ENCODE measurements at places on chromosomes 16 and 17.
A peak's percentile ranks its signal among the peaks of the same experiment; 100 is the strongest.

- DNase-seq: peak; percentile 94
Measured at GRCh38 chr17:81512562-81513371, at the start of gene ACTG1. Gene ACTG1 (minus strand): TSS chr17:81512799. CDS start chr17:81512354, 445 bp downstream.

GRCh38 chr16:53541326-53541725 lies 38.3 kb upstream of the AKTIP start:
- DNase-seq: no peak

GRCh38 chr17:50832267-50832863 lies 3.0 kb upstream of the WFIKKN2 start:
- no peak for DNase-seq

DNA sequence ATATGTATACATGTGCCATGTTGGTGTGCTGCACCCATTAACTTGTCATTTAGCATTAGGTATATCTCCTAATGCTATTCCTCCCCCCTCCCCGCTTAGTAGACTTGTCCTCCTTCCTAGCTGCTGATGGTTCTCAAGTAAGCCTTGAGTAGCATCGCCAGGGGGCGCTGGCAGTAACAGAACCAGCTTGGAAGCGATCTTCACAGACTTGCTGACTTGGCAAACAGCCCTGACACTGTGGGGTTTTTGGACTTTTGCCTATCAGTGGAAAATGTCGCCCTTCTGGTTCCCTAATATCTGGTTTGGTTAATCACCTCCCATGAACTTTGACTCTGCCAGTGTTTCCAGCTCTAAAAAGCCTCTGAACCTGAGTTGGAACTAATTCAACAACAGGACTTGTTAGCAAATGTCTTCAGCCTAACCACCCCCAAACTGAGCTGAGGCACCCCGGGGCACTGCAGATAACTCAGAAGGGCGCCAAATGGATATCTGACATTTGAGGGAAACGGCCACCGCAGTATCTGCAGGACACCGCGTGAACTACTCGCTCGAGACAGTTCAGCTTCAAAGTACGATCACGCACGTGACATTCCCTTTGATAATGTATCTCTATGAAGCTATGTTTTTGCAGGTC lies 15.4 kb upstream of the SPATA32 start:
- DNase-seq: peak; percentile 86

DNA sequence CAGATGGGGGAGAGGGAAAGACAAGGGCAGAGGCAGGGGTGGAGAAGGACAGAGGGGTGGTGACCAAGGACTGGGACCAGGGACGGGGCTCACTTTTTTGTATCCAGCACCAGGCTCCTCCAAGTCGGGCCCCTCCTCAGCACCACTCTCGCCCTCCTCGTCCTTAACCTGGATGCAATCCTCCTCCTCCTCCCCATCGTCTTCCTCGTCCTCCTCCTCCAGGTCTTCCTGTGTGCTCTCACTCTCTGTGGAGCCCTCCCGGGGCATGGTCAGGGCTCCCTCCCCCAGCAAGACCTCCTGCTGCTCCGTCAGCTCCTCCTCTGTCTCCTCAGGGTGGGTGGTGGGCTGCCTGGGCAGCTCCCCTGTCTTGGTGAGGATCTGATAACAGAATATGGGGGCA lies 16.8 kb downstream of the G6PC3 start:
- no peak for DNase-seq

- DNase-seq: no peak
Measured at GRCh38 chr16:8569650-8570346, 20.5 kb downstream of the TMEM114 start.

DNA sequence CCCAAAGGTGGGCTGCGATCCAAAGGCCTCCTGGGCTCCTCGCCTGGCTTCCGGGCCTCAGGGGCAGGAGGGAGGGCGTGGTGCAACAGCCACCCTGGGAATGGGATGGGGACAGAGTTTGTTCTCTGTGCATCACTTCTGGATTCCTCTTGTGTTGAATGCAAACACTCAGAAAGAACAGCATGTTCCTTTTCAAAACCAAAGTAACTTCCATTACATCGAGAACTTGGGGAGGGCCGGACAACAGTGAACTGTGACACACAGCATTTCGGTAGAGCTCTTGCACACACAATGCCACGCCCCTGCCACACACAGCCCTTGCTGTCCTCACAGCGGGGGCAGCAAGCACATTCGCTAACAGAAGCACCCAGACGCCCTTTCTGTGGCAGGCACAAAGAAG lies 36.1 kb upstream of the FASN start:
- DNase-seq: no peak

GRCh38 chr16:24736758-24737157 lies 7.3 kb downstream of the TNRC6A start:
- no peak for DNase-seq

GRCh38 chr17:45325810-45326209 lies 9.0 kb upstream of the MAP3K14 start:
- peak; percentile 69 for DNase-seq

DNA sequence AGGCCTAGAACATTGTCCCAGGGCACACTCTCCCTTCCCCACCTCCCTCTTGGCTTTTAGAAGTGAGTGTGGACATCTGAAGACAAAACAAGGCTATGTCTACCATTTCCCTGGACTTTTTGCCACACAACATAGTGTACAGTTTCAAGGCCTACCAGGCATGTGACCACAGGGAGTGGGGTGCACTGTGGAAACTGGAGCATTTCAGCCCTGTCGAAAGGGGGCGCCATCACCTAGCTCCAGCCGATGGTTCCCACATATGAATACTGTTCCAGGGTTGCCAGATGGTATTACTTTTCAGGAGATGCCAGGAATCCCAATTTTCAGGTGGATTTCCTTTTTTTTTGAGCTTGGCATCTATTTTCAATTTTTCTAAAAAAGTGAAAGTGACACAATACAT lies 140.7 kb downstream of the KATNIP start:
- no peak for DNase-seq

DNA sequence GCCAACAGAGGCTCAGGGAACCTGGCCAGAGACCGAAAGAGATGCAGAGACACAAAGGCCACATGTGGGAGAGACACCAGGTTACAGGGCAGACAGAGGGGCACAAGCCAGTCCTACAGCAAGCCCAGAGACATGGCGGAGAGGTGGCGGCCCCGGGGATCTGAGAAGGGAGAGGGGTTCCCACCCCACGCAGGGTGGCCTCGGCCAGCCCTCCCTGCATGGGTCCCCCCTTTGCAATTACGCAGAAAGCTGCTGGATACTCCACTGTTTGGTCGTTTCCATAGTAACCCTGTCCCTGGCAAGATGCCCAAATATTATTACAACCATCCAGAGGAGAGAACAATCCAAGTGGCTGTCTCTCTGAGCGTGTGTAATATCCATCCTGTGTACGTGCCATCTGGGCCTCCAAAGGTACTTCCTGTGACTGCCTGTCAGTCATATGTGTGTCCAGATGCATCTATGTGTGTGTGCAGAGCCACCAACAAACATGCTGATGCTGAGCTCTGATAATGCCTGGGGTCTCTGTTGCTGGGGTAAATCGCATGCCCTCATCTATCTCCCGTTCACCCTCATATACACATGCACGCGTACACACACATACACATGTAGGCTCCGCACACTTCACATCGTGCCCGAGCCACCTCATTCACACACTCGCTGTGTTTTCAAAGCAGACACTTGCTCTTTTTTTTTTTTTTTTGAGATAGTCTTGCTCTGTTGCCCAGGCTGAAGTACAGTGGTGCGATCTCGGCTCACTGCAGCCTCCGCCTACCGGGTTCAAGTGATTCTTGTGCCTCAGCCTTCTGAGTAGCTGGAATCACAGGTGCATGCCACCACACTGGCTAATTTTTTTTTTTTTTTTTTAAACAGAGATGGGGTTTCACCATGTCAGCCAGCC lies 5.5 kb downstream of the PCGF2 start:
- peak; percentile 55 for DNase-seq

- no peak for DNase-seq
Measured at GRCh38 chr16:4855804-4856203, 8.5 kb downstream of the UBN1 start.

DNA sequence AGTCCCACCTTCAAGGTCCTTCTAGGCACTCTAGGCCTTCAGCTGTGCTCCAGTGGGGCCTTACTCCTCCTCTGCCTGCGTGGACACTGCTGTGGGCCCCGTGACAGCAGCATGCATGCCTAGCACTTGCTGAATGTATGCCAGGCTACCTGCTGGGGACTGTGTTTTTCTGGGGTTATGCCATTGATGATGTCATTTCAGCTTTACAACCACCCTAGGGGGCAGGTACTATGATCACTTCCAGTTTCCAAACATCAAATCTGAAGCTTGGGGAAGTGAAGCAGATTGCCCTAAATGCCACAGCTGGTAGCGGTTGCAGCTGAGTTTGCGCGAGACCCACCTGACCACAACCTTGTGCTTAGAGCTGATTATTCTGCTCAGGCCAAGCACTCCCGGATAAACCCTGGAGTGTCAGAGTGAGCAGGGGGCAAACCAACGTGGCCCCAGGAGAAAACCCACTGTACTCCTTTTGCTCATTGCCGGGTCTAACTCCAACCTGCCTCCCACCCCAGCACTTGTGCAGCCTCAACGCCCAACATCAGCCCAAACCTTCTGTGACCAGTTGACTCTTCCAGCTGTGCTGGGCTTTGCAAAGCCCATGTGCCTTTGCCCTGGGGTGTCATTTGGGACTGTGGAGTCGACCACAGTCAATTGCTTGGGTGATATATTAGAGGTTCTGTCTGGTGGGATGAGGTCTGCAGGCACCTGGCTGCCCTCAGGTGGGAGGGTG lies 168.4 kb downstream of the ENGASE start:
- DNase-seq: no peak

GRCh38 chr17:75428543-75429469 lies 23.3 kb upstream of the GRB2 start:
- no peak for DNase-seq

GRCh38 chr16:8901320-8901861 lies 19.2 kb downstream of the LITAFD start:
- DNase-seq: no peak

GRCh38 chr17:7508145-7508544 lies 24.0 kb downstream of the POLR2A start:
- DNase-seq: no peak

GRCh38 chr16:67531247-67531646 lies 2.6 kb downstream of the RIPOR1 start:
- DNase-seq: no peak

DNA sequence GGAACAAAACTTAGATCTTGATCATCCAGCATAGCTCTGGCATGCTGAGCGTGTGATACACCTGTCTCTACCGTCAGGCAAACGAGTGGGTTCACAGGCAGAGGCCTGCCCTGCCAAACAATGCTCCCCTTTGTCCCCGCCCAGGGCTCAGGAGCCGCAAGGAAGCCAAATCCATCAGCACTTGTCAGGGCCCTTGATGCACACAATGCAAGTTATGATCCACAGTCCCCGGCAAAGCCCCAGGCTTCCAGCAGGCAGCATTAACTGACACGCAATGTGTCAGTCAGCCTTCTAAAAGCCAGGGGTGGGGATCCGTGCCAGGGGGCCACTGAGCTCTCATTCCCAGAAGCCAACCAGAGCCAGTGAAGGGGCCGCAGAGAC lies 460.9 kb downstream of the SLC39A11 start:
- DNase-seq: no peak

DNA sequence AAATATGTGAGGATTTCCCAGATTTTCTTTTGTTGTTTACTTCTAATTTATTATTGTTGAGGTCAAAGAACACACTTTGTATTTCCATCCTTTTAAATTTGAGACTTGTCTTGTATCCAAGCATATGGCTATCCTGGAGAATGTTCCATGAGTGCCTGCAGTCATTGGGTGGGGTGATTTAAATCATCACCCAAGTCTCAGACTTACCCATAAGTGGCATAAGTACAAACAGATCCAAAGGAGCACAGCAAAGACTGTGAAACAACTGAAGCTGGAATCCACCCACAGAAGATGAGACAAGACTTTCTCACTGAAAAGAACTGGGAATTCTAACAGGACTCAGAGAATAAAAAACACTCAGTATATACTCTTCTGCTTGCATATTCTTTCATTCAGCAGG lies 239.9 kb downstream of the CEP112 start:
- DNase-seq: no peak

DNA sequence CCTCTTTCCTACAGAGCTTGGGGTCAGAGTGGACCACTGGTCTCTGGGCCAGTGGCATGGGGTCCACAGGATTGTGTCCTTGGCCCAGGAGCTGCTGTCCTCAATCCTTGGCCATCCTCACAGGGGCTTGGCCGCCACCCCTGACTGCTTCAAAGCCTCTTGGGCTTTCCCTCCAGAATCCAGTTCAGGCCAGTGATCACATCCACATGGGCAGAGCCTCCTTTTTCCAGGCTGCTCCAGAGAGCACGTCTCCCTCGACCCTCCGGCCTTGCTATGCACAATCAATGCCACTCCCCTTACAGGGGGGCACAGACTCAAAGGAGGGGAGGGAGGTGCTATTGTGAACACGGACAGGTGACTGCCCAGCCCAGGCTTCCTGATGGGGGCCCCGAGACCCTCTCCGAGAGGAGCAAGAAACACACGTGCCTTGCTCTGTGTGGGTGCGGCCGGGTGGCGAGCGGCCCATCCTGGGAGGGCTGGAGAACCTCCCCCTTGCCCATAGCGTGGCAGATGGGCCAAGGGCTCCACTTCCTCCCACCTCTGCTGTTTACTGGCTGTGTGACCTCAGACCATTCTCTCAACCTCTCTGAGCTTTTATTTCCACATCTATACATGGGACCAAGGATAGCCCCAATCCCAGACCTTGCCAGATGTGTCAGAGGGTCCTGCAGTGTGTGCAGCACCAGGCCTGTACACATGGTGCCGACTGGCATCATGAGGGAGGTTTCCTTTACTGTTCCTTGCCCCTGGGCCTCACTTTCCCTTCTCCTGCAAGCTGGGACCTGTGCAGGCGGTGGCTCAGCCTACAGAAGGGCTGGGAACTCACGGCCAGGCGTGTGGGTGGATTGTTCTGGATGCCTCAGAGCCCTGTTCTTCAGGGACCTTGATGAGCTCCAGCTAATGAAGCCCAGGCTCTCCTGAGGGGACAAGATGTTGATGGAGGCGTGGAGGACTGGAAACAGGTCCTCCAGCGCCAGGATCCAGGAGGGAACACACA lies 229.0 kb upstream of the GSE1 start:
- DNase-seq: no peak

- no peak for DNase-seq
Measured at GRCh38 chr16:53792161-53792951, 88.4 kb downstream of the FTO start.

Measured in RKO (cell line).